ENCODE measurements at places on chromosomes 6 and 20. TPM values are rescaled to one million over a fixed set of nuclear protein-coding genes. Genes with fewer than 3 reads are reported as not detected.

DNA sequence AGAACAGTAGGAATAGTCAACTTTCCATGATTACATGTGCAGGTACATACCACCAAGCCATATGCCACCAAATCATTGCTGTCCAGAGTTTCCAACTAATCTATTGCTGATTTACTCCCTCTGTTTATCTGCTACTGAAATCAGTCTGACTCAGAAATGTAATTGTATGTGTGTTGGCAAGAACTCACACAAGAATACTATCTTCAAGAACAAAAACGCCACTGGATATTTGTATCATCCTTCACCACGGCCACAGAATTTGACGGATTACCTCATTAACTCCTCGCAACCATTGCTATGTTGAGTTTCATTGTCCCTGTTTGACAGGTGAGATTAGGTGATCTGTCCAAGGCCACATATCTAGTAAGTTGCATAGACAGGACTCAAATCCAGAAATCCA lies 159.2 kb downstream of the GMPR start:
- H3K4me3 ChIP-seq: no peak overlapping the region
- H3K27me3 ChIP-seq: no peaks in the 10 kb centered on the region
- DNase-seq: no peak
- no peak overlapping the region for H3K27ac ChIP-seq
- no peaks in the 10 kb centered on the region for H3K4me1 ChIP-seq
- no peaks in the 10 kb centered on the region for H3K36me3 ChIP-seq

DNA sequence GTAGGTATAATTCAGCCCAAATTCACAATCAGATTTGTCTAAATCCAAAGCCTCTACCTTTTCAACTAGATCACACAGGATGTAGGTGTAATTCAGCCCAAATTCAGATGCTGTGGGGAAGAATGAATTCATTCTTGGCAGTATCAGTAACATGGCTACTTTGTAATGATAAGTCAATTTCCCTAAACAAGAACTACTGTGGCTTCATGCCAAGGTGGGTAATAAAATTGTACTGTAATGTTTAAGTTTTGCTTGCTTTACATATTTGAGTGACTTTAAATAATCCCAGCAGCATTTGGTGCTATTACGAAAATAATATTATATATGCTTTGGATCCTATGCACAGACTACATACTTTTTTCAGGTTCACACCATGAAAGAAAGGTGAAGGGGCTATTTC lies 239.1 kb downstream of the HDGFL1 start:
- no peak overlapping the region for H3K4me3 ChIP-seq
- no peaks in the 10 kb centered on the region for H3K4me1 ChIP-seq
- DNase-seq: no peak

- H3K27ac ChIP-seq: no peak overlapping the region
- no peak overlapping the region for H3K4me3 ChIP-seq
- H3K4me1 ChIP-seq: peaks cover 8% of the 10 kb centered on the region
These were observed 95.3 kb upstream of the ARMC2 start for GRCh38 chr6:108752733-108753590.

CNKSR3 gene
- 9.5 TPM for total RNA-seq

DNA sequence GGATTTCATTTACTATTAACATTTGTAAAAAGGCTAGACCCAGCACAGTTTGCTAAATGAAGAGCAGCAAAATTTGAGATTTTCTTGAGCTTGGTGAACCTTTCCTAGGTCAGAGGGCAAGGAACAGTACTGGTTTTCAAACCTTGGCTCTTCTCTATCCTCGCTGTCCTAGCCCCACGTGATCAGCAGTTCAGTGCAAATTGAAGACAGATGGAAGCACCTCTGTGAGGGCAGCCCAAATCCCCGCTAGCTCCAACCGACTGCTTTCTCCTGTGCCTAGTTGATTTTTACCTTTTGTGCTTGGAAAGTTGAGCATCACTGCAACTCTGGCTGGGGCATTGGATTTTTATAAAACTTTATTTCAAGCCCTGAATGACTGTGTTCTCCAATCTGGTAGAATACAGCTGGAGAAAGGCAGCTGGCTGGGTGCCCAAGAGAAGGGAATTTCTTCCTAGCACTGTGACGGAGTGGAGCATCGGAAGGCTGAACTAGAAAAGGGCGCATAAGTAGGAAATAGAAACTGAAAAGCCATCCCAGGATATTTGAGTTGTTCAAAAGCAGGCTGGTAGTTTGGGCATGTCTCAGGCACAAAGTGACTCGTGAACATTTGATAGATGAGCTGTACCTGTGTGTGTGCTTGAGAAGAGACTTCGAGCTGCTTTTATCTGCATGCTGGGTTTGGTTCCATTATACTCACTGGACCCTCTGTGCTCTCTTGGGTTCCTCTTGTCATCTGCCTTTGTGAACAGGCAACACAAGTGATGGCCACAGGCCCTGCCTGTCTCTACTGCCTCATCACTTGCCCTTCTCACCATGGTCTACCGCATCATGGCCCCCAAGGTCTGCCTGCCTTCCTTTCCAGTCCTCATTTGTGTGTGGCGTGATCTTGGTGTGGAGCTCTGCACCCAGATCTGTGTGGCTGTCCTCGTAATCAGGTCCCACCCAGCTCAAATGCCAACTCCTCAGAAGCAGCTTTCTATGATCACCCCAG lies 2.3 kb downstream of the RNF114 start:
- H3K27ac ChIP-seq: peak overlapping the region; percentile 39
- peak overlapping the region; percentile 99 for H3K4me3 ChIP-seq
- no peak for DNase-seq
- H3K27me3 ChIP-seq: no peaks in the 10 kb centered on the region
- H3K4me1 ChIP-seq: peaks cover 40% of the 10 kb centered on the region

DNA sequence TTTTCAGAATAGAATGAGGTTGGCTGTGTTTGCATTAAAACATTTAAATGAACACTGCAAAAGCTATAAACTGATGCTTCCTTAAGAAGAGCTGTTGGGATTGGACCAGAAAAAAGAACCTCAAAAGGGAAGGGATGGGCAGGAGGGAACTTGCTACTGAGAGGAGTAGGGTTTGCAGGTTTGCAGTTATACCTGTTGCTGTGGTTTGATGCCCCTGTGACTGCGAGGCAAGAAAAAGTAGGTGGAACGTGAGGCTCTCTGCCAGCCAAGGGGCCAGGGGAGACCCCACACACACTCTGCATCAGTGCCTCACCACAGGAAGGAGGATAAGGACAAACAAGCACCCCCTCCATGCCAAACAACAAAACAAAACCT lies 197.2 kb downstream of the BCAS1 start:
- no peak for DNase-seq
- no peaks in the 10 kb centered on the region for H3K27me3 ChIP-seq
- no peaks in the 10 kb centered on the region for H3K36me3 ChIP-seq

GRCh38 chr20:8039042-8039441 lies 19.5 kb upstream of the TMX4 start:
- no peaks in the 10 kb centered on the region for H3K36me3 ChIP-seq
- H3K4me1 ChIP-seq: no peaks in the 10 kb centered on the region
- H3K4me3 ChIP-seq: no peak overlapping the region
- no peaks in the 10 kb centered on the region for H3K27me3 ChIP-seq

DNA sequence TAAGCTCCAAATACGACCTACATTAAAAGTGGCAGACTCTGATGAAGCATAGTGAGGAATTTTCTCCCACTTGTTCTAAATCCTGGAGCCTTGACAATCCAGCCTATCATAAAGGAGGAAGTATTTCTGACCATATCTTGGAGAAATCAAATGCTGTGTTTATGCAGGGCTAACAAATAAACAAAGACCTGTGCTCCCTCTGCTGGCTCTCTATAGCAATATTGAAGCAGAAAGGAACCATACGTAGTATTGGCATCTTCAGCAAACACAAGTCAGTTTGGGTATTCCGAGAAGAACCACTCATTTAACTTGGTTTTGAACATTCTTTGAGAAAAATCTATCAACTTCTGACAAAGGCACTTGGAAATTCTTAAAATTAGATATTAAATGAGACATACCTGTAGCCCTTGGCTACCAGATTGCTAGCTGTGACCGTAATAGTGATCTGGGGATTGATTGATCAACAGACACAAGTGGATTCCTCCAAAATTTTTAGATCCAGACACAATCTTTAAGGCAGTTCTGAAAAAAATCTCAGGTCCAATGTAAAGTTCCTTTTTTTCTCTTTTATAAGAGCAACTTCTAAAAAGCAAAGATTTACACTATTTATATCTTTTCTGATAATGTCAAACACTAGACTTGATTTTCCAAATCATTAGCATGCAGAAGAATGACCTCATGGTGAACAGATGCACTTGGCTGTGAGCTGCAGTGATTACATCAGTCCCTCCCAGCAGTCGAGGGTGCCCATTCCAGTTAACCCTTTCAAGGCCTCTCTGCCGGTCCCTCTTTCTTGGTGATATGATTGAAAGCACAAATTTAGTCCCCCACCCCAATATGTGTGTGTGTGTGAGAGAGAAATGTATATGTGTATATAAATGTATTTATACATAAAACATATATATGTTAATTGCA lies 40.2 kb downstream of the INSM1 start:
- no peak overlapping the region for H3K4me3 ChIP-seq
- H3K4me1 ChIP-seq: no peaks in the 10 kb centered on the region
- H3K36me3 ChIP-seq: peaks cover 25% of the 10 kb centered on the region
- no peak for DNase-seq

GRCh38 chr6:167146135-167146534 lies 11.6 kb downstream of the GPR31 start:
- H3K4me3 ChIP-seq: no peak overlapping the region
- no peak for DNase-seq
- no peak overlapping the region for H3K27ac ChIP-seq
- H3K4me1 ChIP-seq: no peaks in the 10 kb centered on the region

- H3K4me1 ChIP-seq: peaks cover 19% of the 10 kb centered on the region
- no peak overlapping the region for H3K4me3 ChIP-seq
- peaks cover 24% of the 10 kb centered on the region for H3K27me3 ChIP-seq
- no peak overlapping the region for H3K27ac ChIP-seq
- DNase-seq: peak; percentile 42
These were observed 164.0 kb upstream of the ZNF337 start for GRCh38 chr20:25860531-25861150.

- H3K4me3 ChIP-seq: no peak overlapping the region
- no peaks in the 10 kb centered on the region for H3K27me3 ChIP-seq
- no peaks in the 10 kb centered on the region for H3K4me1 ChIP-seq
- peaks cover 77% of the 10 kb centered on the region for H3K36me3 ChIP-seq
- no peak overlapping the region for H3K27ac ChIP-seq
- peak; percentile 43 for DNase-seq
These were observed 13.8 kb downstream of the DDRGK1 start for GRCh38 chr20:3190681-3191111.

- H3K4me1 ChIP-seq: no peaks in the 10 kb centered on the region
- H3K4me3 ChIP-seq: no peak overlapping the region
- no peak for DNase-seq
- no peaks in the 10 kb centered on the region for H3K36me3 ChIP-seq
- no peaks in the 10 kb centered on the region for H3K27me3 ChIP-seq
These were observed 37.1 kb downstream of the RIPOR2 start for GRCh38 chr6:24898676-24899075.

- H3K4me3 ChIP-seq: no peak overlapping the region
- peaks cover 8% of the 10 kb centered on the region for H3K4me1 ChIP-seq
- peaks cover 19% of the 10 kb centered on the region for H3K36me3 ChIP-seq
- H3K27me3 ChIP-seq: no peaks in the 10 kb centered on the region
- DNase-seq: no peak
These were observed 111.4 kb upstream of the EMILIN3 start for GRCh38 chr20:41478026-41478425.

GRCh38 chr6:138590796-138591709 lies 91.8 kb upstream of the NHSL1 start:
- DNase-seq: no peak
- H3K4me1 ChIP-seq: peaks cover 18% of the 10 kb centered on the region
- no peak overlapping the region for H3K27ac ChIP-seq
- no peaks in the 10 kb centered on the region for H3K27me3 ChIP-seq

GRCh38 chr20:34459209-34459897 lies 56.9 kb upstream of the DYNLRB1 start:
- H3K4me1 ChIP-seq: no peaks in the 10 kb centered on the region
- no peak overlapping the region for H3K27ac ChIP-seq
- no peak overlapping the region for H3K4me3 ChIP-seq
- DNase-seq: no peak
- H3K27me3 ChIP-seq: no peaks in the 10 kb centered on the region
- peaks cover 92% of the 10 kb centered on the region for H3K36me3 ChIP-seq

SLC16A10 gene
- 11.9 TPM for total RNA-seq

TENT5A gene
- total RNA-seq: 26.6 TPM

GRCh38 chr20:62606551-62607201 lies 35.6 kb upstream of the SLCO4A1 start:
- H3K4me3 ChIP-seq: no peak overlapping the region
- H3K4me1 ChIP-seq: peaks cover 50% of the 10 kb centered on the region
- no peak overlapping the region for H3K27ac ChIP-seq
- peaks cover 10% of the 10 kb centered on the region for H3K27me3 ChIP-seq
- no peak for DNase-seq

NOX3 gene
- not detected for total RNA-seq

CD40 gene
- total RNA-seq: 35.7 TPM

- H3K4me3 ChIP-seq: no peak overlapping the region
- no peak for DNase-seq
- no peaks in the 10 kb centered on the region for H3K27me3 ChIP-seq
- H3K4me1 ChIP-seq: no peaks in the 10 kb centered on the region
- no peaks in the 10 kb centered on the region for H3K36me3 ChIP-seq
- no peak overlapping the region for H3K27ac ChIP-seq
These were observed 26.5 kb downstream of the PDE10A start for GRCh38 chr6:165636402-165637048.

GRCh38 chr6:74256381-74256780 lies 560.4 kb downstream of the CD109 start:
- no peaks in the 10 kb centered on the region for H3K27me3 ChIP-seq
- H3K36me3 ChIP-seq: no peaks in the 10 kb centered on the region
- H3K27ac ChIP-seq: no peak overlapping the region
- no peak for DNase-seq
- no peaks in the 10 kb centered on the region for H3K4me1 ChIP-seq
- H3K4me3 ChIP-seq: no peak overlapping the region

GRCh38 chr6:48765352-48765961 lies 654.5 kb upstream of the PTCHD4 start:
- H3K4me3 ChIP-seq: no peak overlapping the region
- no peaks in the 10 kb centered on the region for H3K36me3 ChIP-seq
- no peaks in the 10 kb centered on the region for H3K4me1 ChIP-seq
- no peak overlapping the region for H3K27ac ChIP-seq

DNA sequence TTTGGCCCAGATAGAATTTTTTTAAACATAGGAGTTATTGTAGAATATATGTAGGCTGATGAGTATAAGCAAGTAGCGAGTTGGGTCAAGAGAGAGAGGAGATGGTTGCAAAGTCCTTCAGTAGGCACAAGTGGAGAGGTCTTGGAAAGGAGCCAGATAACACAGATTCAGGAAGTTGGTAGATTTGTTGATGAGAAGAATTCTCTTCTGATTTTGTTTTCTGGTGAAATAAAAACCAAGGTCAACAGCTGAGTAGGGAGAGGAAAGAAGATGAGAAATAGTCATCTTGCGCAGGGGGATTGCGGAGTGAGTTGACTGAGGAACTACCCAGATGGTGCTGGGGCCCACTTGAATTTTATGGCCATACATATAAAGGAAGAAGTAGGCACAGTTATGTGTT lies 17.4 kb upstream of the CD83 start:
- no peak overlapping the region for H3K4me3 ChIP-seq
- H3K27ac ChIP-seq: no peak overlapping the region
- no peaks in the 10 kb centered on the region for H3K27me3 ChIP-seq
- no peaks in the 10 kb centered on the region for H3K36me3 ChIP-seq
- H3K4me1 ChIP-seq: peaks cover 12% of the 10 kb centered on the region
- DNase-seq: no peak

Data from lower lobe of right lung (tissue), 2 donors.